ENCODE measurements at places on chromosomes 11 and 22. TPM values are rescaled to one million over a fixed set of nuclear protein-coding genes. Genes with fewer than 3 reads are reported as not detected.

SCGB1A1 gene
- not detected for total RNA-seq

INS gene
- not detected for total RNA-seq

BCO2 gene
- 1.3 TPM for total RNA-seq

PLET1 gene
- total RNA-seq = not detected

LTO1 gene
- total RNA-seq = 15.7 TPM

RAPSN gene
- 0.12 TPM for total RNA-seq

SPI1 gene
- total RNA-seq = not detected

MUC2 gene
- total RNA-seq = not detected

NEFH gene
- total RNA-seq = 0.08 TPM

ASRGL1 gene
- total RNA-seq = 1.1 TPM

RGL4 gene
- not detected for total RNA-seq

OR51I1 gene
- not detected for total RNA-seq

SCN4B gene
- not detected for total RNA-seq

GRIK4 gene
- 0.12 TPM for total RNA-seq

FGF19 gene
- total RNA-seq = not detected

POU2AF2 gene
- total RNA-seq = not detected

CFAP300 gene
- total RNA-seq = 5.5 TPM
